ENCODE measurements at places on chromosomes 4 and X.

DNA sequence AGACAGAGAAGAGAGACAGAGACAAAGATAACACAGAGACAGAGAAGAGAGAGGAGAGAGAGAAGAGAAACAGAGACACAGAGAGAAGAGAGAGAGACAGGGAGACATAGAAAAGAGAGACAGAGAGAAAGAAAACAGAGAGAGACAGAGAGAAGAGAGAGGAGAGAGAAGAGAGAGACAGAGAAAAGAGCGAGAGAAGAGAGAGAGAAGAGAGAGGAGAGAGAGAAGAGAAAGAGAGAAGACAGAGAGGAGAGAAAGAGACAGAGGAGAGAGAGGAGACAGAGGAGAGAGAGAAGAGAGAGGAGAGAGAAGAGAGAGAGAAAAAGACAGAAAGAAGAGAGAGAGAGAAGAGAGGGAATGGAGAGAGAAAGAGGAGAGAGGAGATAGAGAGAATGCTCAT, 601.1 kb upstream of the PRKX start:
- no peak for DNase-seq

GRCh38 chr4:87005369-87005689, 70.5 kb downstream of the AFF1 start:
- DNase-seq, result no peak

DNA sequence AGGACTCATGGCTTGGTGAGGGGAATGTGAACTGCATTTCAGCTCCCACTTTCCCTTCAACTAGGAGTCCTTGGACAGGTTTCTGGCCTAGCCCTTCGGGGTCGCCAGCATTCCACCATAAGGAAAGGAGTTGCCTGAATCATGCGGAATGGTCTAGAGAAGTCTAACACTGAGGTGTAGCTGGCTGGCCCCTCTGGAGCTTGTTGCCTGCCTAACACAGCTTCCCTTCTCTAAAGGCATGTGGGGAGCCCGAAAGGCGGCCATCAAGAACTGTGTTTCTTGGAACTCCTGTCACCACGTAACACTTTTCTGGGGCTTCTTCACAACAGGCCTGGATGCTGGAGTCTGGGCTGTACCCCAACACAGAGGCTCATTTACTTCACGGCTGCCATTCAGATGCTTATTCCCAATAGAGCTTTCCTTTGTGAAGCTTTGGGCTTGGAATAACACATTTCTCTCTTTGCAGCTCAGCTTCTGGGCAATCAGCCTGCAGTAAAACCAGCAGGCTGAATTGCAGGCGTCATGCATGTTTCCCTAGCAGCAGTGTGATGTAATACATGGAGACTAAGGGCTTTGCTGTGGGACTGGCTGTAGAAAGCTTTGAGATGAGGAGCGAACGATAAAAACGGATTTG, 5.4 kb downstream of the GABRQ start:
- DNase-seq, result no peak

GRCh38 chr4:20386001-20386740, 134.5 kb downstream of the SLIT2 start:
- DNase-seq, result no peak

GRCh38 chr4:87961993-87962392, 13.5 kb upstream of the SPP1 start:
- no peak for DNase-seq

GRCh38 chr4:2059726-2060602, 837 bp downstream of the NAT8L start:
- DNase-seq, result no peak

- no peak for DNase-seq
Measured at GRCh38 chr4:84597450-84597849, 14.5 kb downstream of the CDS1 start.

- no peak for DNase-seq
Measured at GRCh38 chrX:96861661-96862060, 22.0 kb upstream of the RPA4 start.

- no peak for DNase-seq
Measured at GRCh38 chr4:33940281-33940680, 2304.0 kb downstream of the ARAP2 start.

DNA sequence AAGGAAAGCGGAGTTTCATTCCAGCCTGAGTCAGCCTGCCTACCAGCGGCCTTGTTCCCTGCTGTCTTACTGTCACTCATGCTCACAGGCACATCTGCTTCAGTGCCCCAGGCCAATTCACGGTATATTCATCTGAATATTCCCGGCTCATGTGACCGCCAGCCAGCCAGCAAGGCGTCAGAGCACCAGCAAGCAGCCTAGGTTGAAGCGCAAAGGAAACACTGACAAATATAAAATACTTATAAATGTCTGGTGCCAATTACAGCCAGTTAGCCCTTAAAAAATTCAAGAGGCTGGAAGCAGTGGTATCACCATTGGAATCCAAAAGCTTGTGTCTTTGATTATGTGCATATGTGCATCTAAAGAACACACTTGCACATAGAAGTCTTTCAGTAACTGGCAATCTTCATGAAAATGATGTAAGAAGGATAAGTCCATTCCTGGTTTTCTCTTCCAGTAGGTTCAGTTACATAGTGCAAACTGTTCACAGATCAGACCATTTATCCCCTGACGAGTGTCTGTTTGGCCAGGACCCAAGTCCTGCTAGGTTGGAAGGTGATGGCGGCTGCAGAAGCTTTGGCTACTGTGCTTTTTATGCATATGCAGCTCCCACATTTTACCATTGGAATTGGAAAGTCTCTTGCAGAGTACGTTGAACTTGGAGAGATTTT, 61.3 kb downstream of the LUZP4 start:
- no peak for DNase-seq

DNA sequence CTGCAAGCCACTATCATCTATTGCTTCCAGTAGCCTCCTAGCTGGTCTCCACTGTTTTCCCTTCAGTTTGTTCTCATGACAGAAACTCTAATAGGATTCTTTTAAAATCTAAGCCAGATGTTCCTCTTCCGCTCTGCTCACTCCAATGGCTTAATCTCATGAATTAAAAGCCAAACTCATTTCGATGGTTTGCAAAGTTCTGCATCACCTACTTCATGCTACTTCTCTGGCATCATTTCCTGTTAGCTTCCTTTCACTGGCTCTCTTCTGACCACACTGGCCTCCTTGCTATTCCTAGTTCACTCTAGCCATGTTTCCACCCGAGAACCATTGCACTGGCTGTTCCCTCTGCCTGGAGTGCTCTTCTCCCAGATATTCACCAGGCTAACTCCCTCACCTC, 102.0 kb upstream of the LSM6 start:
- DNase-seq, result no peak

DNA sequence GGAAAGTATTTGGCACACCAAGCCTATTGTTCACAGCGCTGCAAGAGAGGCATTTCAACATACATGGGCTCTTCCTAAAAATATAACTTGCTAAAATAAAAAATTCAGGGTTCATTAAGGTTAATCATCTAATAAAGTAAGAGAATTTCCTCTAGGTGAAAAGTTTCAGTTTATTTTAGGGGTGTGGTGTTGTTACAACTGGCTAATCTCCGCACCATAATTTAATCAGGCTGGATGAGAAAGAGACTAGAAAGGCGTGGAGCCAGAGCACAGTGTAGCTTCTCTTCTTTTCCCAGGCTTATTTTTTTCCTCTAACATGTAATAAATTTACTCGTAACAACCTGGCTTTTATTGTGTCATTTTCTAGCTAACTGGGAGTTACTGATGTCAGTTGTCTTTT, 47.9 kb downstream of the FHL1 start:
- DNase-seq, result no peak

GRCh38 chr4:151887816-151888180, 127.0 kb upstream of the GATB start:
- no peak for DNase-seq

- DNase-seq, result no peak
Measured at GRCh38 chr4:146787731-146788130, 149.0 kb downstream of the POU4F2 start.

DNA sequence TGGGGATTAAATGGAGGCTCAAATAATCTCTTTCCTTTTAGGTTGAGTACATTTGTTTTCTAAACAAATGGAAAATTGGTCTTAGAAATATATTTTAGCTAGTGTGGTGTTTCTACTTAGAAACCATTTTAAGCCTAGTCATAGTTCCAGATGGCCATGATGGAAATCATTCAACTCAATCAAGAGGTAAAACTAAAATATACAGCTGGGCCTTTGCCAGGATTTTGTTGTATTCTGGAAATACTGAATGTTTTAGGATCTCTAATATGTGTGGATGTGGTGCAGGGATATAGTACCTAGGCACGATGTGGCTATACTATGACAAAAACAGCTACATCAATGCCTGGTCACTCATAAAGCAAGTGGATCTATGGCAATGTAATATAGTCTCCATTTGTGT, 146.0 kb upstream of the BANK1 start:
- DNase-seq, result no peak

- DNase-seq, result no peak
Measured at GRCh38 chr4:26884486-26884988, 23.9 kb downstream of the STIM2 start.

GRCh38 chr4:129085472-129085871, 7.9 kb downstream of the SCLT1 start:
- DNase-seq, result no peak

- DNase-seq, result no peak
Measured at GRCh38 chrX:114058988-114059418, 524.9 kb upstream of the HTR2C start.

DNA sequence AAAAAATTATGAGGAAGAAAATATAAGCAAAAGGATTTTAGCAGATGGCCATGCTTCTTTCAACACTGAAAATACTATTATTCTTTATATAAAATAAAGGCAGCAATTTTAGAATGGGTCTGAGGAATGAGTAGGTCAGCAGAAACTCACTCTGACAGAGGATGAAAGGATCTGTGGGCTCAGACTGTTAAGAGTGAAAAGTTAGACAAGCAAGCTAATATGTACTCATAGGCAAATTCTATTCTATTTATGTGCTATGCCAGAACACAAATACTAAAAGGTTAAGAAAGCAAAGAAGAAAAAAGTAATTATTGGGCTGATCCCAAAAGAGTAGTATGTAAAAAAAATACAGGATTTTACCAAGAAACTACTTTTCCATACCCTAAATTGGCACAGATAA, 13.9 kb downstream of the LCORL start:
- no peak for DNase-seq

DNA sequence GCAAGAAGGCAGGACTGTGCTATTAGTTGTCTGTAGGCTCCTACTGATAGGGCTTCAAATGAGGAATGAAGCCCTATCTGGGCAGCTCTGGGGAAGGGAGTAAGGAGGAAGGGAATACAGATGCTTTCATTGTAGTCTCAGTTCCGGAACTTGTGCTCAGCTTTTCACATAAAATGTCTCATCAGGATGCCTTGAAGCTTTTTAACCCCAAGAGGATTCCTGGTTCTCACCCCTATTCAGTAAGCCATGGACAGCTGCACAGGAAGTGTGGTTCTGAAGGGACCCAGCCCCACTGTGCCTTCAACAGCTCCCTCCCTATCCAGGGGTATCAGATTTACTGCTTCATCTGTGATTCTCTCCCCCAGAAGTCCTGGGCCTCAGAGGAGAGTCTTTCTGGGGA, 5.0 kb downstream of the ARMCX5 start:
- no peak for DNase-seq

DNA sequence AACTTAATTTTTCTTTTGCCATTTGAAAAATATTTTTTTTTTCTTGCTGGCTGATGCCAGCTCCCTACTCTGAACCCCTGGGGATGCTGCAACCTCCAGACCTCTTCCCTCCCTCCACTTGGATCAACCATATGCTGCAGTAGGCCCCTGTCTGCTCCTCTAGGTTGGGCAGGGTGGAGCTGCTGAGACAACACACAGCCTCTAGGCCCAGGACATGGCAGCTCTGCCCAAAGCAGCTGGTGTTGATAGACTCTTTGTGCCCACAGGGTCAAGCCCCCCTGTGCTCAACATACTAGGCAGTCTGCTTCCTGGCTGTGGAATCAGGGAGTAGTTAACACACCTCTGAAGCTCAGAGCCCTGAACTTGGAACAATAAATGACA, 19.9 kb upstream of the CLNK start:
- DNase-seq, result no peak

GRCh38 chr4:40606239-40606767, 23.4 kb downstream of the RBM47 start:
- no peak for DNase-seq

DNA sequence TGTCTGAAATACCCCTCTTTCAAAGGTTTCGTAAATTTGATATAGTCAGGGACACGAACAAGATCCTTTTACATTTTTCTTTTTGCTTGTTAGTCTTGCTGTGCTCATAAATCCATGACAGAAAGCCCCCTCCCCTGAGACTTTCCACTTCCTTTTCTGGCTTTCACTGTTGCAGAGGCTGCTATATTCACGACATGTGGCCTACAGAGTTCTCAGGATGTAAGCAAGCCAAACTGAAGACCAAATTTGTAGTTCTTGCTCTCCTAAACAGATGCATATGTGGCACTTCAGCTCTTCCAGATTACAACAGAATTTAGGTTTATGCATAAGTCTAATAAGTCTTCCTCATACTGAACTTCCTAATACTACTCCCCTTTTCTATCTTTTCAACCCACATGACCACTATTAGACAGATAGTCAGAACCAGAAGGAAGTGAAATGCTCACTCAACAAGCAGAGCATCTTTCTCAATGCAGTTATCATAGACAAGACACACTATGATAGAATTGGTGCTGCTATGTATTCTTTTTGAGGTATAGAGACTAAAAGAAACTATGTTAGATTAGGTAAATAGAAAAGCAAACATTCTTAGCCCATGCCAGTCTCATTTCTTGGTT, 15.0 kb downstream of the BTK start:
- no peak for DNase-seq

DNA sequence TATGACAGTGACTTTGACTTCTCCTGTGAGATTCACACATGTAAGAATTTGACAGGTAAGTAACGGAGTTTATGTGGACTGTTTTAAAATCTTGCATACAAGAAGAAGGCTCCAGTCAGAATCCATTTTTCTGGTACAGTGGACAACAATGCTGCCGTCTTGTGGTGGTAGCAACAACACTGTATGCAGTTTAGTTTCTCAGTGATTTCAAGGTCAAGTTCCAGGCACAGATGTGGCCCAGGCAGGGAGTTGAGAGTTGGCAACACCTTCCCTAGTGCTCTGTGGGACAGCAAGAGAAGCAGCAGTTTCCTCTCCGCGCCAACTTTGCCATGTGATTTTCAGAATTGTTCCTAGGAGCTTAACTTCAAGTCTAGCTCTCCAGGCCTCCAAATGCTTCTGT, 56.0 kb upstream of the STPG2 start:
- DNase-seq, result no peak

DNA sequence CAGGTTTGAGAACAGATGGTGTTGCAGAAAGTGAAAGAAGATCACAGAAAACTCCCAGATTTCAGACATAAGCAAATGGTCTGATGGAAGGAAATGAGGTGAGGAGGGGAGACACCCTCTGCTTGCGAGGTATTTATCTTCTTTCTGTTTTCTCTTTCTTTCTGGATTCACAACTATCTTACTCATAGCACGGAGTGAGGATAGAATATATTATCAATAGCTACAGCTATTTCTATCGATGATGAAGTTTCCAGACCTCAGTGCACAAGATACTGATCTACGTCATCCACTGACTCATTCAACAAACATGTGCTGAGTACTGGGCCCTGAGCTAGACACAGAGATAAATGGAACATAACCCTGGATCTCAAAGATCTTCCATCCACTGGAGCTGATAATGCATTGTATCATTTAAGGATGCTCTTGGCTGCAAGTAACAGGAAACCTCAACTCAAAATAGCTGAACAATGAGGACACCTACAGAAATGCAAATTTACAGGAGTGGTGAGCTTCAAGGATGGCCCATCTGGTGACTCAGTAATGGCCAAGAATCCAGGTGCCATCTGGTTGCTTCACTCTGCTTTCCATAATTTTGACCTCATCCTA, 21.2 kb downstream of the SLC2A9 start:
- no peak for DNase-seq
